ENCODE measurements at places on chromosomes 1 and 21.

DNA sequence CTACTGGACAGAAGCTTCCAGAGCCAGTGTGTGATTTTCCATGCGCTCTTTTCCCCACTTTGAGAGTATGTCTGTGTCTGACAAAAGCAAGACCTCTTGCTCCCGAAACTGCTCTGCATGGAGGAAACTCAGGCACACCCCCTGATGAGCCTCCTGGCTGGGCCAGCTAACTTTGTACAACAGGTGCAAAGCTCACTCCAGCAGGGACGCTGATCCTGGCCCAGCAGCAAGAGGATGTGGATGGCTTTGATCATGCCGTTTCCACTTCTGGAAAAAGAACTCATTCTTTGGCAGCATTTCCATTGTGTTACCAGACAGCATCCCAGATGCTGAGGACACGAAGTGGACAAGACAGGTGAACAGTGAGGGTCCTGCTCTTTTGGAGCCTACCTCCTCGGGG is 103.1 kb downstream of the TLR5 start:
- DNase-seq = no peak

- DNase-seq = no peak
These were observed 2.0 kb upstream of the TNFSF18 start for GRCh38 chr1:173052681-173053196.

GRCh38 chr1:174200746-174201145 is 41.4 kb downstream of the RABGAP1L start:
- DNase-seq = no peak

GRCh38 chr1:3282656-3283430 is 171.6 kb upstream of the ARHGEF16 start:
- no peak for DNase-seq

DNA sequence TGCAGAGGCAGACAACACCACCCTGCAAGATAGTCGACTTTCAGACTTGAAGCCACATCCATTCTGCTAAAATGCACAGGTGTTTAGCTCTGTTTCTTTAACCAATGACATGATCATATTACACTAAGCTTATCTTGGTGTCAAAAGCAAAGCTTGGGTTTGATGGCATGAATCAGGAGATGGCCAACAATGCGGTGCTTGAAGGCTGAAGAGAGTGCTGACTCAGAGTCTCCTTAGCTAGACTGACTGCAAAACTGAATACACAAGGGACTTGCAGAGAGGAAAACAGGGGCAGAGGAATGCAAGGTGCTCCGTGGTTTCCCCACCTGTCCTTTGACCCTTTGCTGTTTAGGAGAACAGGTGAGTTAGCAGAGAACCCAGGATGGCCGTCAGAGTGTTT is 262.6 kb downstream of the SIPA1L2 start:
- DNase-seq = no peak

- DNase-seq = no peak
These were observed 14.1 kb downstream of the DDAH1 start for GRCh38 chr1:85450832-85451231.

DNA sequence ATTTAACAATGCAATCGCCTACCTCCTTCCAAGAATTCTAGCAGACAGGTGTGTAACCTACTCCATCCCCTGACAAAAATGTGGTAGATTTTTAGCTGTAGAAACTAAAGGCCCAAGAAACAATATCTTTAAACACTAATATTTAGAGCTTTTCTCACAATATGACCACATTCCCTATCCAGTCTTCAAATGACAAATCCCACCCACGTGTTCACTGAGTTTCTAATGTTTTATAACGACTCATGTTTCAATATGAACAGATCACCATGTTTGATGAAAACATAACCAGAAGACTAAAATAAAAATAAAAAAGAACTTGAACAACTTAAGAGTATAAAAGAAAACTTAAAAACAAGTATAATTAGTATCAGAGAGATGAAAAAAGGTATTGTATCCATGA is 24.6 kb downstream of the RSBN1 start:
- no peak for DNase-seq

GRCh38 chr1:38287547-38287946 is 241.0 kb upstream of the POU3F1 start:
- DNase-seq = no peak

GRCh38 chr1:43009274-43009673 is 50.6 kb upstream of the SLC2A1 start:
- DNase-seq = no peak

DNA sequence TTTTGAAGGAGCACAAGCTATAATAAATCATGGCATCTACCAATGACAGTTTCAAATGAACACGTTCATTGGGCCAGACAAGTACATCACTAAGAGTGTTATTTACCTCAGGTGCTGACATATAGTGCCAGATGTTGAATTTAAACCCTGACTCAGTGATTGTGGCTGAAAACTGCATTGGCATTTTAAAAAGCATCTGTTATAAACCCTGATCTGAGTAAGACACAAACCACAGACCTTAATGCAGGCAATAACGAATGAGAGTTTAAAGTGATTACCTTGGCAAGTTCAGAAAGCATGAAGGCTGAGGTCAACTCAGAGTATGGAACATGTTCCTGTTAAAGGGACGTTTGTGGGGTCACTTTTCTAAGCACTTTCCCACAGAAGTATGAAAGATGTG is 865.1 kb upstream of the TMPRSS15 start:
- DNase-seq = no peak

DNA sequence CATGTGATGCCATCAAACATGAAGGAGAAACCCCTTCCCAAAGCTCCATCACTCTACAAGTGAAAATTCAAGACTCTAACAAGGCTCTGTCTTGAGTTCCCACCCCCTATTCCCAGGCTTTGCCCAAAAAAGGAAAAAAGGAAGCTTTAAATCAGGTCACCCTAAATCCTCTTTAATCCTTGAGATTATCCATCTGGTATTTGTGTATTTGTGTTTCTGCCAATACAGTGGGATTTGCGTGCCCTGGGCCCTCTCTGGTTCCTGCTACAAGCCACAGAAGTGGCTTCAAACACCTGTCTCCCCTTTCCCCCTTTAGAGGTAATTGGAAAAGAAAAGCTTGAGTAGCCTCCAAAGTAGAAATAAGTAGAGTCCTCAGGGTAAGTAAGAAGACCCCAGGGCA is 120.4 kb downstream of the EDEM3 start:
- DNase-seq = no peak

- no peak for DNase-seq
These were observed 10.8 kb downstream of the ZBTB8OS start for GRCh38 chr1:32639489-32640075.

GRCh38 chr1:91712393-91712792 is 173.6 kb downstream of the TGFBR3 start:
- DNase-seq = no peak

- no peak for DNase-seq
These were observed 13.4 kb downstream of the RAP1GAP start for GRCh38 chr1:21655748-21656147.

DNA sequence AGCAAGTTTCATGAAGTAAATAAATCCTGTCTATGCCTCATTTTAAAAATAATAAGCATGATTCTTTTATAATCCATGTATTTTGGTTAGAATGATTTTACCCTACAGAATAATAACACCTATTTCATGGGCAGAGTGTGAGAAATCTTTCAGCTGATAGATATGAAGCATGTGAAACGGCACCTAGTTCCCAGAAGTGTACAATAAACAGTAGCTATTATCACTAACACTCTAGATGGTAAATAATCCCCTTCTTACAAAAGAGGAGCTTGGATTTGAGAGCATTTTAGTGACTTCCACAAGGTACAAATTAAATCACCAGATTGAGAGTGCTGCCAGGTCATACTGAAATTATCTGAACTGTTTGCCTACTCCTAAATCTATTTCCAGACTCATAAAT is 95.3 kb upstream of the NRIP1 start:
- DNase-seq = no peak

DNA sequence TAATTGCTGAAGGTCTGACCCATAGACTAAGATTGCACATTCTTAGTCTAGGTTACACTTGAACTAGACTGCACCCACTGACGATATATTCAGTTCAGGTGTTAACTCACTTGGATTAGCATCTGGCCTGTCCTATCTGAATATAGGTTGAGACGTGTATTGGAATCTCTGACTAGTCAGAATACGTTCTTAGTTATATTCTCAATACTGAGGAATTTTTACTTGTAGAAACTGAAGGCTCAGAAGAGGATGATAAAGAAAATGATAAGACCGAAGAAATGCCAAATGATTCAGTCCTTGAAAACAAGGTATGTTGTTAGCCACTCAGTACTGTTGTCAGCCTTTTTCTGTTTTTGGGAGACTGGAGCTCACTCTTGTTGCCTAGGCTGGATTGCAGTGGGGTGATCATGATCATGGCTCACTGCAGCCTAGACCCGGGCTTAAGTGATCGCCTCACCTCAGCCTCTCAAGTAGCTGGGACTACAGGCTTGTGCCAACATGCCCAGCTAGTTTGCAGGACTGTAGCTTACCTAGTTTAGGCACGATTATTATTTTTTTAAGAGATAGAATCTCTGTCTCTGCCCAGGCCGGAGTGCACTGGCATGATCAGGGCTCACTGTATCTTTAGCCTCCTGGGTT is 10.8 kb downstream of the CCDC17 start:
- no peak for DNase-seq

GRCh38 chr1:198178615-198179014 is 21.8 kb downstream of the NEK7 start:
- no peak for DNase-seq

DNA sequence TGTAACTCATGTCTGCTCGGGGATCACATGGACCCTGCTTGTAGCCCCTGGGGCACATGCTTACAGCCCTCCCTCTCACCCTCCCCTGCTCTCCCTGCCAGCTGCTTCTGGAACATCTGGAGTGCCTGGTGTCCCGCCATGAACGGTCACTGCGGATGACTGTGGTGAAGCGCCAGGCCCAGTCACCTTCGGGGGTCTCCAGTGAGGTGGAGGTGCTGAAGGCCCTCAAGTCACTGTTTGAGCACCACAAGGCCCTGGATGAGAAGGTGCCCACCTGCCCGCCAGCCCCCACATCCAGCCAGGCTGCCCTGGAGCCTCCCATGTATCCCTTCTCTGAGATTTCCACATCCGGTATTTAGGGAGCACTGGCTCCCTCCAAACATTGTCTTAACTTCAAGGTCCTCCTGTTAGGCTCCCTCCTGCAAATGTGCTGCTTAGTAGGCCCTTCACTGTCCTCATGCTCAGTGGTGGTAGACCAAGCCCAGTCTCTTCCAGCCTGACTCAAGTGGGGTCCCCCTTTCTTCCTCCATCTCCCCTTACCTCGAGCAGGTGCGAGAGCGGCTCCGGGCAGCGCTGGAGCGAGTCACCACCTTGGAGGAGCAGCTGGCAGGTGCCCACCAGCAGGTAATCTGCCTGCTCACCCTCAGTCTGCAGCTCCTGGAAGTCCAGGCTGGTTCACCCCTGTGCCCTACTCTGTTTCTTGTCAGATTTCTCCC is 17.7 kb downstream of the PPFIA4 start:
- DNase-seq = no peak

GRCh38 chr1:37705399-37705798 is 13.1 kb downstream of the CDCA8 start:
- DNase-seq = no peak

- DNase-seq = no peak
These were observed 46.6 kb downstream of the NTNG1 start for GRCh38 chr1:107187399-107187798.

DNA sequence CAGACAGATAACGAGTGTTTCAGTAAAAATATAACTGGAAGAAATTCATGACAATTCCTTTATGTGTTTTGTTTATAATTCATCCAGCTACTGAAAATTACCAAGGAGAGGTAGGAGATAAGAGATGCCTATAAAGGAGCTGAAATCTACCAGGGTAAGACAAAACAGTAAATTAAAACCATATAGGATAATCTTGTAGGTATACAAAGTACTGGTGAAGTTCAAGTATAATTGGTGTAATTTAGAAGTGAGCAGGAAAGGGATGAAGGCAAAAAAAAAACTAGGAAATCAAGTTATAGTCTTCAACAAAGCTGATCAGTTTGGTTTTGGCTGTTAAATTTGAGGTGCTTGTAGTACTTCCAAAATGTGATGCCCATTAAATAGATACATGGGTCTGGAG is 1.2 kb upstream of the WARS2 start:
- DNase-seq = no peak

DNA sequence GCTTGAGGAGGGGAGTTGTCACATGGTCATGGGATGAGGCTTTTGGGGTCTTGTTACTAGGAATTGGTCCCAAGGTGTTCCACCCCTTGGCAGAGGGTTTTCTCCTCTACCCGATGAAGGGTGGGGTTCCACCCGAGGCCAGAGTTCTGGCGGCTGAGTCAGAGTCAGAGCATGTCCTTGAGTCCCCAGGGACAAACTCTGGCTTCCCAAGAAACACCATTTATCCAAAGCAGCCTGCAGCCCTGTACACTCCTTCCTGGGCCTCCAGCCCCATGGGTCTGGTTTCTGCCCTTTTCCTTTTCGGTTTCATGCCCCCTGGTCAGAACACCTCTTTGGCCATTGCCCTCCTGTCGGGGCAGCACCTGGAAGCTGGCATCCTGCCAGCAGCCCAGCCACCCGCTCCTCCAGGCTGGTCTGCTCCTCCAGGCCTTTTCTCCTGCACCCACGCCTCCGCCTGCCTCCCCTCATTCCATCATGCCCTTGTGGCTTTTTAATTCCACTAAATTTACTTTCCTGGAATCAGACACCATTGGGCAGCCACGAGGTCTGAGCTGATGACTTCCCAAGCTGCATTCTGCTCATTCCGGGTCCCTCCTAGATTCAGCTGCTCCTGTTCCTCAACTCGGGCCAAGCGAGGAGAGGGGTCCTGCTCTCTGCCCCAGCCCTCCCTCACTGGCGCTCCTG is 301.7 kb upstream of the VAMP3 start:
- DNase-seq = no peak

GRCh38 chr21:21714426-21714825 is 716.2 kb downstream of the NCAM2 start:
- no peak for DNase-seq

- DNase-seq = no peak
These were observed 394.3 kb downstream of the NTNG1 start for GRCh38 chr1:107535091-107535490.

- no peak for DNase-seq
These were observed 111.9 kb downstream of the NRIP1 start for GRCh38 chr21:14952916-14953315.

DNA sequence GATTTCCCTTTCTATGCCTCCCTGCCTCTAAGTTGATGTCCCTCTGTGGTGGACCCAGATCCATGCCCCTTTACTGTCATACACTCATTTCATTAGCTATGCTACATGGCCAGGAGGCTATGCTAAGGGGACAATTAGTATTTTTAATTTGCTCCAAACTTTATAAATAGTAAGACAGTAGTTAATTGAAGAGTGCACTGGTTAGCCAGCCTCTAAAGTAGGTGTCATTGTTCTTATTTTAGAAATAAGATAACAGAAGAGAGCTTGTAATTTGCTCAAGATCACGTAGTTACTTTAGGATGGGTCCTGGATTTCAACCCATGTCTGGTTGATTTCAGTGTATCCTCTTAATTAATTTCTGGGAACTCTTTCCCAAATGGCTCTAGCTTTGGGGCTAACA is 29.4 kb upstream of the GNG12 start:
- DNase-seq = no peak

- no peak for DNase-seq
These were observed 10.7 kb downstream of the PIGR start for GRCh38 chr1:206935491-206936067.
